ENCODE measurements at places on chromosomes 1 and 21.

DNA sequence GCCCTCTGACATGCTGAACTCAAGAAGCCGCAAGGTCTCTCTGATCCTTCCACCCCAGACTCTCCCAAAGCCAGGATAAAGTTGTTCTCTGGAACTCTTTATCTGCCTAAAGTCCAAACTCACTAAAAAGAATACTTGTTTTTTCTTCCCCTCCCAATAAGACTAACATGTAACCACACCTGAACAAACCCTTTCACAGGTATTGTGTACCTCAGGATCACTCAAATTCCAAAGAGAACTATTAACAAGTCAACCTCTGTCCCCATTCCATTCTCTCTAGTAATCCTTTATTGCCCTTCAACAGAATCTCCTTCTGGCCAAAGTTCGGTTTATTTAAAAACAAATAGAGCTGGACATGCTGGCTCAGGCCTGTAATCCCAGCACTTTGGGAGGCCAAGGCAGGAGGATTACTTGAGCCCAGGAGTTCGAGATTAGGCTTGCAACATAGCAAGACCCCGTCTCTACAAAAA lies 4.1 kb upstream of the TOE1 start:
- no peak for DNase-seq

DNA sequence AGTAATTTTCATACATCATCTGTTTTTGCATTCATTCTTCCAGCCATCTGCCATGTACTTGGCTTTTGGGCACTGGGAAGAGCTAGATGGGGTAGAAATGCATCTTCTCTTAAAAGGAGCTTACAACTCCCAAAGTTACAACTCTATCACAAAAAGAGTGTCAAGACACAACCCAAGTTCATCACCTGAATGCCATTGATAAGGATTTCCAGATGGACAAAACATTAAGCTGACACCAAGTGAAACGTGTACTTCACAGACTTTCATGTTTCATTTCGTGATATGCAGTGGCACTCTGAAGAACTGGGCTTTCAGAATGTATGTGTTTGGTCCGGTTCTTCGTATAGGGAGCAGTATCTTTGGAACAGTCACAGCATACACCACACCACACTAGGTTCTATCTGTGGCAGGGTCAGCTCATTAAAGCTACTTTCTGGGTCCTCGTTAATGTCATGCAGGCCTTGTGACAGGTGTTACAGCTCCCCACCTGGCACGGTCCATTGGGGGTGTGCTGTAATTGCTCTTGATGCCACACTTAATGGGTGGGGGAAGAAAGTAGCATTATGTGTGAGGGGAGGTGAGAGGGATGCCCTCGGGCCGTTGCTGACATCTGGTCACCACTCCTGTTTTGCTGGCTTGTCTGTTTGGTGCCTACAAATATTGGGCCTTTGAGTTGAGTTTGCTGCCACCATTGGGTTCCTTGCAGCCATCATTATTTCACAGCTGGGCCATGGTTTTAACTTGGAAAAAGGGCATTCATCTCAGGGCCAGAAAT lies 164.9 kb downstream of the NFIA start:
- peak; percentile 46 for DNase-seq

DNA sequence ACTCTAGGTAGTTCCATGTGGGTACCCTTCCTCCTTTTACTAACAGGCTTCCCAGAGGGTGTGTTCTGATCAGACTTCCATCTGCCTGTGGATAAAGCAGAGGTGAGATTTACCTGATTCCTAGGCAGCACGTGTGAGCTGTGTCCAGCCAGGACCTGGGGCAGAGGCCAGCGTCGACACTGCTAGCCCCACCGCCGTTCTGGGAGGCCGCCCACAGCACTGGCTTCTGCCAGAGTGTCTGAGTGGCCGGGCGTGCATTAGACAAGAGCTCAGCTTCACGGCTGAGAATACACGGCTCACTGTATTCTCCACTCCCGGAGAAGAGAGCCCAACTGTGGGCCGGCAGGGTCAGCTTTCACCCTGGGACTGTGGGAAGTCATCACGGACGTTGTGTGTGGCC lies 82.5 kb downstream of the PRDM16 start:
- no peak for DNase-seq

GRCh38 chr1:209403921-209404320 lies 179.6 kb upstream of the CAMK1G start:
- DNase-seq: no peak

GRCh38 chr1:194644528-194644927 lies 1458.1 kb upstream of the B3GALT2 start:
- DNase-seq: no peak

DNA sequence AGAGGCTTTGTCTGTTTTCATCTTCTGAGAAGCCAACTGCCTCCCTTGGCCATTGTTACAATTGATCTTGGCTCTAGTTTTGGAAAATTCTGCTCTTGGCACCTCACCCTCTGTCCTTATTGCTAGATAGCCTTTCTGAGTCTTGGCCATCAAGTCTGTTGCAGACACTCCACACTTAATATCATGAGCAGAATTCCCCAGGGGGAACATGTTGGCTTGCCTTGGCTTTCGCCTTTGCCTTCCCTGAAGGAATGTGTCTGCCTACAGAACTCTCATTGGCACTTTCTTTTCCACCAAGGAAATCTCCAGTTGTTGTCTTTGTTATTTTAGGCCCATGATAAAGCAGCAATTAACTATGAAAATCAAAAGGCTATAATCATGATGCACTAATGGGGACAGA lies 42.7 kb upstream of the LDLRAP1 start:
- no peak for DNase-seq

DNA sequence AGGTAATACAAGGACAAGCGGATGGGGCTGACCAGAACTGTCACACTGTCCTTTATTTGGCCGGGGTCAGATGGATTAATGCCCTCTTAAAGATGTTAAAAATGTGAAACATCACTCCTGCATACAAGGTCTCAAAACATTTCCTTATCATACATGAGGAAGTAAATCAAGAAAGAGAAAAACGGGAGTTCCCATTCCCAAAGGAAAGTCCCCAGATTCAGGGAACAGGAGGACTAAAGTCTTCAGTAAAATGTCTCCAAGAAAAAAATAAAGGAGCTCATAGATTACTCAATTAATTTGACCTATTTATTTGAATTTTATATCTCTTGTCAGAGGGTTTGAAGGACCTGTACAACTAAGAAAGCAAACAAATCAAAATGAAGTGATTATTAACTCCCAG lies 13.4 kb upstream of the HSD11B1 start:
- no peak for DNase-seq

- no peak for DNase-seq
Measured at GRCh38 chr1:165228676-165229075, 127.8 kb downstream of the LMX1A start.

- peak; percentile 24 for DNase-seq
Measured at GRCh38 chr1:26468911-26469310, 3.3 kb upstream of the HMGN2 start.

DNA sequence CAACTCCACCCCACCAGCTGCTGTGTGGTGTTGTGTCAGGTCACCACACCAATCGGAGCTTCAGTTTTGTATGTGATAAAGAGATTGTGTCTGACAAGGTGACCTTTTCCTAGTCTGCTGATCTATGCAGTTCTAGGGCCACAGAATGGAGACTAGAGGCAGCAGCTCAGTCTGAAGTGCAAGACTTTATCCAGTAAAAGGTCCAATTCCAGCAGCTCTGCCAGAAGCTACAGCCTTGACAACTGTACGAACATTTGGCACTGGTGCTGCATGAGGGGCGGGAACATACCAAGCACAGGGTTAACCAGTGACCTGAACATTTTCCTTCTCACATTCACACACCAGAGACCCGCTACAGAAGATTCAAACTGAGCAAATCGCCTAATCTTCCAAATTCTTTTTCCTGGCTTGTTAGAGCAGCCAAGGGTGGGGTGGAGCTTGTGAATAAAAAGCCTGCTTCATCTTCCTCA lies 9.3 kb downstream of the FMO1 start:
- no peak for DNase-seq

DNA sequence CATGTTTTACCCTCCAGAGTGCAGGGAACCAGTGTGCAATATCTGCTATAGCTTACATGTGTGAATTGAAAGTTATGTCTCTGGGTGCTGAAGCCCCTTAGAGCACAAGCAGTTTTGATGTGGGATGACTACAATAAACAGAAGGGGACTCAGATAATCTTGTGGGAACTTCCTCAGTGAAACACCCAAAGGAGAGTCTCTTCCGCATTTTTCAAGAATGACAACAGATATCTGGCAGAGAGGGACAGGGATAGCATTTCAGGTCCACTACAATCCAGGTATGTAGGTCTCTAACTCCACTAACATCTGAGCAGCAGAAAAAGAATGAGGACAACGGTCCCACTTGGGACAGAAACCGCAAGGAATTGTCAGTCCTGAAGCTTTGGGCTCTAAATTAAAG lies 67.6 kb upstream of the PDE4B start:
- DNase-seq: no peak

- DNase-seq: no peak
Measured at GRCh38 chr1:99503276-99503747, 142.6 kb upstream of the PALMD start.

DNA sequence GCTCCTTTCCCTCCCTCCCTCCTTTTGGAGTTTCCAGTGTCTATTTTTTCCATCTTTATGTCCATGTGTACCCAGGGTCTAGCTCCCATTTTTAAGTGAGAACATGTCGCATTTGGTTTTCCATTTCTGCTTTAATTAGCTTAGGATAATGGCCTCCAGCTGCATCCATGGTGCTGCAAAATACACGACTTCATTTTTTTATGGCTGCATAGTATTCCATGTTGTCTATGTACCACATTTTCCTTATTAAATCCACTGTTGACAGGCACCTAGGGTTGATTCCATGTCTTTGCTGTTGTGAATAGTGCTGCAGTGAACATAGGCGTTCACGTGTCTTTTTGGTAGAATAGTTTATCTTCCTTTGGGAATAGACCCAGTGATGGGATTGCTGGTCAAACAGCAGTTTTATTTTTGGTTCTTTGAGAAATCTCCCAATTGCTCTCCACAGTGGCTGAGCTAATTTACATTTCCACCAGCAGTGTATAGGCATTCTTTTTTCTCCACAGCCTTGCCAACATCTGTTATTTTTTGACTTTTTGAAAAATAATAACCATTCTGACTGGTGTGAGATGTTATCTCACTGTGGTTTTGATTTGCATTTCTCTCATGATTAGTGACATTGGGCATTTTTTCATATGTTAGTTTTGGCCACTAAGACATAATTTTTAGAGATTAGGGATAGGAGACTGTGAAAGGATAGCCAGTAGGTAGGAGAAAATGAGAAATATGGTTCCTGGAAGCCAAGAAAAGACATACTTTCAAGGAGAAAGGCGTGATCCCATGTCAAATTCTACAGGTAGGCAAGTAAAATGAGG lies 50.4 kb downstream of the ADAMTS1 start:
- no peak for DNase-seq

- peak; percentile 75 for DNase-seq
Measured at GRCh38 chr1:212457740-212458338, 25.1 kb downstream of the NENF start.

DNA sequence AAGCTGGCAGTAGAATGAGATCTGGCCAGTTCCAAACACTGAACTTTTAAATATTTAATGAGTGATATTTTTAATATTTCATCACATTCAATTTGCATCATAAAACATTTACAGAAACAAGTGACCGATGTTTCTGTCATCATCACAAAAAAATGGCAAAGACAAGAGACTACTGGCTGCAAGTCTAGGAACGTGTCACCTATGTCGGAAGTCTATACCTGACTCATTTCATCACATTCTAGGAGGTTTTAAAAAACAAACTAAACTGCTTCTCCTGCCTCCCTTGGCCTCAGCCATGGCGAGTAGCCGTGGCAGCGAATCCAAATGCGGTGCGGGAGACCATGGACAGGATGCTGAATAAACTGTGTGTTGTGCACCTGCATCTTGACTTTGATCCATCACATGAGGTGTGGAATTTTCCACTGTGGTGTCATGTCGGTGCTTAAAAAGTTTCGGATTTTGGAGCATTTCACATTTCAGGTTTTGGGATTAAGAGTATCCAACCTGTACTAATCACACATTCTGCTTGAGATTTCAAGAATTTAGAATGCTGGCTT lies 43.1 kb downstream of the CLSTN1 start:
- DNase-seq: no peak

DNA sequence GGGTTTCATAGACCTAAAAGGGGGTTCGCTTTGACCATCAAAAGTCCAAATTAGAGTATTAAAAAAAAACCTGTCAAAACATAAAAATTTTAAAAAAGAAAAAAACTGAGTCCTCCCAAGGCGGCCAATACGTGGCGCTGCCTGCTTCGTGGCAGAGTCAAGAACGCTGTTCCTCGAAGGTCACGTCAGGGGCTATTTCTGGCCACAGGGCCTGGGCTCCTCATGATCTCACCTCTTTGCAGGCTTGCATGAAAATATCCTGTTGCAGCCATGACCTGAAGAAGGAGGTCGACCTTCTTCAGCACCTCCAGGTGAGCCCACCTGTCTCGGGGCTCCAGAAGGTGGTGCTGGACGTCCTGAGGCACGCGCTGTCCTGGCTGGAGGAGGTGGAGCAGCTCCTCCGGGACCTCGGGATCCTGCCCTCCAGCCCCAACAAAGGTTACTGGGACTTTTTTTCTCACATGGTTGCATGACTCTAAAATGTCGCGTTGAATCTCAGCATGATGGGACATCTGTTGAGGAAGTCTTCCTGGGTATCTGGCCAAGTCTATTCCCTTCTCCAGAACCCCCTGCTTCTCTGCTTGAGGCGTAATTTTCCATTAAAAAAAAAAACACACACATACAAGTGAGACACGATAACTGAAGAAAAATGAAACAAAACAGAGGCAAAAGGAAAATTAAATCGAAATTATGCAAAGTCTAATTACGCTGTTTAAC lies 80.4 kb upstream of the EFHD2 start:
- DNase-seq: no peak

DNA sequence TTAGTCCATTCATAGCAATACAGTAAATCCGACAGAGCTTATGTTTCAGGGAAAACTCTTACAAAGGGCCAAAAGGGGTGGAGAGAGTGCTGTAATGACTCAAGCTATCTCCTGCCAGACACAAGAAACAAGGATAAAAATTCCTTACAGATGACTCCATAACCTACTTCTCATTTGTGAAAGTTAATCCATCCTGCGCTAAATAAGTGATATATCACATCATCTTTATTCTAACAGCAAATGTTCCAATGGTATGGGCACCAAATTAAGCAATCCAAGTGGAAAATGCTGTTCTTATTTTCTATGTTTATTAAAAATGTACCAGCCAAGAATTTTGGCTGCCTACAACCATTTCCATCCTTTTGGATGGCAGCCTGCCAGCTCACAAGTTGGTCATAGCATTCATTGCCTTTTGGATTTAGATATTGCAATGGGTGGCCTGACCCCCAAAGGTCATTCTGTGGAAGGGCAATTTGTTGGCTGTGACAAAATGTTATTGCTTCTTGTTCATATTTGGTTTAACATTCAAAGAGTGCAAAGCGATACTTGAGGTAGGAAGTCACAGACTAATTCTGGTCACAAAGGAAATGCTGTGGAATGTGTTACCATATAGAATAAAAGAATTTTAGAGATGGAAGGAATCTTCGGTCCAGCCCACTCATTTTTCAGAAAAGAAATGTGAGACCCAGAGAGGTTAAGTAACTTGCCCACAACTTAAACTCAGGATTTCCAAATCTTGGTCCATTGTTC lies 2.8 kb upstream of the ENAH start:
- DNase-seq: no peak

- DNase-seq: no peak
Measured at GRCh38 chr1:83746234-83746633, 252.7 kb downstream of the TTLL7 start.

- DNase-seq: no peak
Measured at GRCh38 chr1:202976633-202977032, 9.6 kb upstream of the CYB5R1 start.

GRCh38 chr1:204880906-204881305 lies 10.2 kb downstream of the NFASC start:
- DNase-seq: peak; percentile 71

GRCh38 chr1:76343356-76343755 lies 268.8 kb downstream of the ST6GALNAC3 start:
- no peak for DNase-seq

- no peak for DNase-seq
Measured at GRCh38 chr1:155970531-155971167, 7.7 kb downstream of the ARHGEF2 start.

Measured in glutamatergic neuron (in vitro differentiated cells).